ENCODE measurements at places on chromosomes 3 and 15.

DNA sequence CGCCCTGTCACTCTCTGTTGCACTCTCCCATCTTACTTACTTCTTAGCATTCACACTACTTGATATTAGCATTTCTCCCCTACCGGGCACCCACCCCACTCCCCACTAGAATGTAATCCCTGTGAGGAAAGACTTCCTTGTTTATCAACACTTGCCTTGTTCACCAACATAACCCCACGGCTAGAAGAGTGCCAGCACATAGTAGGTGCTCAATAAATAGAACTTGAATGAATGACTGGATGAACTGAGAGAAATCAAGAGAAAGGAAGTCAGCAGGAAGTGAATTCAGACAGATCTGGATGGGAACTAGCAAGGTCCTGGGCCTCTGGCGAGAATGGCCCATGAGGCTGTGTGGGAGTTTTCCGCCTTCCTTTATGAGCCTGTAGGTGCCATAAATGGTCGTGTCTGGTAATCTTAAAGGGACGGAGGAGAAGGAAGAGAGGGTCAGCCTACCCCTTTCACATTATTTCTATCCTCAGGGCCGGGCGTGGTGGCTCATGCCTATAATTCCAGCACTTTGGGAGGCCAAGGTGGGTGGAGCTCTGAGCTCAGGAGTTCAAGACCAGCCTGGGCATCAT lies 42.4 kb upstream of the HERC1 start:
- no peak for DNase-seq

- DNase-seq: no peak
Observed at GRCh38 chr3:120427201-120427600, 23.6 kb downstream of the FSTL1 start.

DNA sequence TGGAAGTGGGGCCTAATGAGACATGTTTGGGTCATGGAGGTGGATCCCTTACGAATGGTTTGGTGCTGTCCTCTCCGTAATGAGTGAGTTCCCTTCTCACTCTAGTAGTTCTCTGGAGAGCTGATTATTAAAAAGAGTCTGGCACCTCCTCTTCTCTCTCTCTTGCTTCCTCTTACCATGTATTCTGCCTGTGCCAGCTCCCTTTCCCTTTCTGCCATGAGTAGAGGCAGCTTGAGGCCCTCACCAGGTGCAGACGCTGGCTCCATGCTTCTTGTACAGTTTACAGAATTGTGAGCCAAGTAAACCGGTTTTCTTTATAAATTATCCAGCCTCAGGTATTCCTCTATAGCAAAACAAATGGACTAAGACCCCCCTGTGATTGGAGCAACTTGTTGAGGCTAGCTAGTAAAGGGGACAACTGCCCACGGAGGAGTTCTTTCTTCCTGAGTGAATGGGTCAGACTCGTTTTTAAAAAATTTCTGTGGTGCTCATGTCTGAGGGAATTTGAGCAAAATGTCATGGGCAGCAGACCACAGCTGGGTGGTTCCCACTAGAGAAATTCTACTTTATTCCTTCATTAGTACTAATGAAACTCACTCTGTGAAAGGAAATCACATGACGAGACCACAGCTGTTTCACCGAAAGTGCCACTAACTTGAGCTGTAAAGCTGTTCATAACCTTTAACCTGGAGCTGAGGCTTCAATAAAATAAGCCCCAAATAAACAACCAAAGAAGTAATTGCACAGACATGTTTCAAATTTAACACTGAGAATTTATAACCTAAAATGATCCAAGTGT lies 210.0 kb downstream of the NFKBIZ start:
- no peak for DNase-seq

DNA sequence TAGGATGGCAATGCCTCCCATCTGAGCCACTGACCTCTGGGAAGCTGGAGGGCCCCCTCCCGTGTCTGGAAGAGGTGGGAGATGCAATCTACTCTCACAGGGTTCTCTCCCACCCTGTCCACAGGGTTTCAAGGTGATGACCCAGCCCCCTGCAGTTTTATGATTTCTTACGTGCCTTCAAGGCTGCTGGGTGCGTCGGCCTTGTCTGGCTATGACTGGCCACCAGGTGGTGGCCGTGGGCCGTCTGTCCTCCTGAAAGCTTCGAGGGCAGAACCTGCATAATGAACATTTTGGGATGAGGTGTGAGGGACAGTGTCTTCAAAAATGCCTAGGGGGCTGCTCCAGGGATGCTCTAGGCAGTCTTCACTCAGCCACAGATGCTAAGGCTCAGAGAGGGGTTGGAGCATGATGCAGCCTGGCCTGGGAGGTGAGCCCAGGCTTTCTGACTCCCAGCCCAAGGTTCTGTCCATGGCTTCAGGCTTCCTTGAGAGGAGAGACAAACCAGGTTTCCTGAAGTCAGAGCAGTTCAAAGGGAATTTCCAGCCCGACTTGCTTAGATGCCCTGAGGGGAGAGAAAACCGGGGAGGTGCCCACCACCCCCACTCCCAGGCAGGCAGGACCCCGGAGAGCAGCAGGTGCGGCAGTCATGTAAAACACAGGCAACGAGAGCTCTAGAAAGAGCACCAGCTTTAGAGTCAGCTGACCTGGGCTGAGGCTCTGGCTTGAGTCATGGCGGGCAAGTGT lies 18.7 kb downstream of the ISG20 start:
- DNase-seq: peak; percentile 57

DNA sequence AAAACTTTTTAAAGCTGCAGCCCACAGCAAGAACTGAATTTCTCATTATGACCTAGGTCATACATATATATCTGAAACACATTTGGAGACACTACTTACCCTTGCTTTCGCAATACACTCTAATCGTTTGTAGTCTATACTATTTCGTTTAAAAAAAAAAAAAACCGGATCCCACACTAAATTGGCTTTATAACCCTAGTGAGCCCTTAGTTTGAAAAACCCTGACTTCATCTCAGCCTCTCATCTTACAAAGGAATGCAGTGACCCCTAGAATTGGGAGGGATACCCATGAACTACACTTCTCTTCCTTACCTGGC lies 4.2 kb downstream of the RARRES1 start:
- no peak for DNase-seq

GRCh38 chr3:195771646-195772300 lies 40.0 kb downstream of the MUC4 start:
- DNase-seq: no peak

GRCh38 chr3:155190691-155191090 lies 102.8 kb downstream of the STRIT1 start:
- no peak for DNase-seq

DNA sequence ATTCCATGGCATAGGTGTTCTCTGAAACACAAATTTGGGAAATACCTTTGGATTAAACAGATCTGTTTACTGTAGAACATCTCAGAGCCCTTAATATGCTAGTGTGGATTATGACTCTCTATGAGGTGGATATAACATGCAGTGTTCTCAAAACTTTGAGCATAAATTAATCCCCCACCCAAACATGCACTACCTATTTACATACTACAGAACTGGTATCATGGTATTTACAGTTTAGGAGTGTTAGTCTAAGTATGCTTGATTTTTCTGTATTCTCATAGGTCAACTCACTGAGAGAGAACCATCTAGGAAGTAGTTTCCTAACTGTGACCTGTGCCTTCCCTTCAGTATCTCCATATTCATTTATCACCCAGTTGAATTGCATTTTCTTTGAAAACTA lies 30.9 kb upstream of the ZNF609 start:
- no peak for DNase-seq
